NCI-H460 (cell line): ENCODE measurements at places on chromosomes 2 and 18. TPM values are rescaled to one million over a fixed set of nuclear protein-coding genes. Genes with fewer than 3 reads are reported as not detected.

DNA sequence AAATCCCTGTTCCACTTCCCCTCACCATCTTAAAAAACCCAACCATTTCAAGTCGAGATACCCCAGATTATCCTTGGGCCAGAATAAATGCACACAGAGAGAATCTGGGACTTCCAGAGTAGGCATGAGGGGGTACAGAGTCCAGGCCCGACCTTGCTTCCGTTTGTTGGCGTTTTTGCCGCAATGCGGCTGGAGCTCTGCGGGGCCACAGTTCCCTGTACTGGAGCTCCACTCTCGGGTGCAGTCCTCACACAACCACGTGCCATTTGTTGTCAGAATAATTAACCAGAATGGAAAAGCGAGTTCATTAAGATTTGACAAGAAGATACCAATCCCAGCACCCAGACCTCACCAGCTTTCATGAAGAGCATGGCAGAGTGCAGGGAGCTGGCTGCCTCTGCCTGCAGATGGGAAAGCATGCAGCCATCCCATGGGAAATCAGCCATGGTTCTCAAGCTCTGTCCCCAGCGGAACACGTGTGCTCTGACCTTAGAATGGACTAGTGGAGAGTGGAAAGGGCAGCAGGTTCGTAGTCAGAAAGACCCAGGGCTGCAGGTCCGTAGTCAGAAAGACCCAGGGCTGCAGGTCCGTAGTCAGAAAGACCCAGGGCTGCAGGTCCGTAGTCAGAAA is 472.8 kb downstream of the EIPR1 start:
- no peak for DNase-seq

DNA sequence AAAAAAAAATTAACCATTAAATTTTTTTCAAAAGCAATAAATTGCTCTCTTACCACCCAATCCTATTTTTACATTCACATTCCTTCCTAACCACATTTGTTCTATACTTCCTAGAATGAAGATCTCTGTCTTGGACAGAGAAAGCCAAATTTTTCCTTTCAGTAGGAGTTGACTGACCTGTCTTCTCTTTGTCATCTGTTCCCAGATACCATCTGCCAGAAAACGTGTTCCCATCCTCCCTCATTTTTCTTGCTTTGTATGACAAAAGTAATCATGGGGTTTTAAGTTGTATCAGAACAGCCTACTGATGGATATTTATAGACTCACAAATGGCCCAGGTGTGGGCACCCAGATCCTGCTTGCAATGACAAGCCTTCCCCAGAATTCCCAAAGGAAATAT is 182.1 kb downstream of the CYP26B1 start:
- DNase-seq: no peak

GRCh38 chr2:128613351-128613750 is 294.7 kb upstream of the HS6ST1 start:
- no peak for DNase-seq

DNA sequence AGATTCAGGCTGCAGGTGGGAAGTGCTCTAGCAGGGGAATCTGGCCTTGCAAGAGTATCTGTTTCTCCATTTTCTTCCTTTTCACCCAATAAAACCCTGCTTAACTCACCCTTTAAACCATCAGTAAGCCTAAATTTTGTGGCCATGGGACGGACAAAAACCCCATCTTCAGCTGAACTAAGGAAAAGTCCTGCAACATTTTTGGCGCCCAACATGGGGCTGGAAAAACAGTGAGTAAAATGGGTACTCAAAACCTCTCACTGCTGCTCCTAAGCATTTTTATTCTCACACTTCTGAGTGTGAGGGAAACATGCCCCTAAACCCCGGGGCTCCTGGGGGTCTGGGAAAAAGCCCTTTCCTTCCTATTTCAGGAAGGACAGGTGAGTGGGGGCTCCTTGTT is 414.3 kb downstream of the ZNF804A start:
- no peak for DNase-seq

DNA sequence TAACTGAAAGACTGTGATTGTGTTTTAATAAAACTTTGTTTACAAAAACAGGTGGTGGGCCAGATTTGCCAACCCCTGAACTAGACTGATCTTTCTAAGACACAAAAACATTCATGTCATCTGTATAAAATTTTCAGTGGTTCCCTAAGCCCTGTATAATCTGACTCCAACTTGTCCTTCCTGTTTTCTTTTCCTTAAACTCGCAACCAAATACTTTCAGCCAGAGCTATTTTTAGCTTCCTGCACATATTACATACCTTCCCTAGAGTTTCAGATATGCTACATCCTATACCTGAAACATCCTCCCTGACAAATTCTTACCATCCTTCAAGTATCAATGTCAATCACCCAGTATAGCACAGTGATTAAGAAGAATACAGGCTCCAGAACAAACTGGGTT is 4.8 kb downstream of the GCFC2 start:
- DNase-seq: no peak

DNA sequence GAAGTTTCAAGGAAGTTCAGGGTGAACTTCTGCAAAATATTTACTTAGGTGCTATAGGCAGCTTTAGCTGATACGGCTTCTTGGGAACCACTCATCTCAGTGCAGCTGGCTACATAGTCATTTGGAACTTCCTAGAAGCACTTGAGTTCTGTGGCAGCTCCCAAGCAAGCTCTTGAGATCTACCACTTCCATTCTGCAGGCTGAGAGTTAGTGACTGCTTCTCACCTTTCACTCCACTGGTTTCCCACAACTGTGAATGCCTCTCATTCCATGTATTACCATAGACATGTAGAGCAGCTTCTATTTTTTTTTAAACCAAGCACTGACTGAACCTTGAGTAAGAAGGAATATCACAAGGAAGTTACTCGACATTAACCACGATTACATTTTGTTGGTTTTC is 994.1 kb upstream of the ACVR2A start:
- no peak for DNase-seq

DNA sequence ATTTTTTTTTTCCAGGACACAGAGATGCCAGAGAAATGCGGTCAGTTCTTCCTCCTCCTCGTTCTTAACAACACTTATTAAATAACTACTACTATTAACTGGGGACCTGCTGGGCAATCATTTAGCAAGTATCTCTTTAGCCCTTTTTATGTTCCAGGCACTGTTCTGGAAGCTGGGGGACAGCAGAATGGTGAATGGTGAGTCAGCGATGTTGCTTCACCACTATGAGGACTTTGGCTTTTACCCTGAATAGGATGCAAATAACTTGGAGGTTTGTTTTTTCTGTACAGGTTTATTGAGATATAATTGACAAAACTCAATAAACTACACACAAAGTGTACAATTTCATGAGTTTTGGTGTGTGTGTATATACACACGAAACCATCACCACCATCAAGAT is 179.9 kb upstream of the MSH6 start:
- DNase-seq: no peak

DNA sequence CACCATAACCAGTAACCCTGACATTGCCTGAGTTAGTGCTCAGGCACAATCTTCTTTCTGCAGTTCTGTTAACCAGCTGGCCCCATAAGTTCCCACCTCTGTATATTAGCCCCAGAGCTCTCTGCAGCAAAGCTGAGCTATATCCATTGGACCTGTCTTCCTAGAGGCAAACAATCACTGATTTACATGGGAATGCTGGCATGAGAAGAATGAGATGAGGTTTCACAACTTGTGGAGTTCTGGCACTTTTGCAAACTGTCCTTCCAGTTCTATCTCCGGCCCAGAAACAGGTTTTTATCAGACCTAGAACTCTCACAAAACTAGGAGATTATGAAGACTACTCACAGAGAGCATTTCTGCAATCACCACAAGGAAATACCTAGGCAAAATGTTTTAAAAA is 7.9 kb upstream of the CCBE1 start:
- DNase-seq: no peak

DNA sequence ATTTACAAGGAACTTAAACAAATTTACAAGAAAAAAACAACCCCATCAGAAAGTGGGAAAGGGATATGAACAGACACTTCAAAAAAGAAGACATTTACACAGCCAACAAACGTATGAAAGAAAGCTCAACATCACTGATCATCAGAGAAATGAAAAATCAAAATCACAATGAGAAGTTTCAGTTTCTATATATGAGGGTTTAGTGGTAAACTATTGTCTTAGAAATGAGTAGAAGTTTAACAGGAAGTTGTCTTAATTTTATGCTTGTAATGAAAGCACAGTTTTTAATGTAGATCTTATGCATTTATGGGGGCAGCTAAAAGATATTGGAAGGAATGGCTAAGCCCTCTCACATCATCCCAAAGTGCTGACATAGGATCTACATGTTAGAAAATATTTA is 325.4 kb downstream of the ERBB4 start:
- no peak for DNase-seq

DNA sequence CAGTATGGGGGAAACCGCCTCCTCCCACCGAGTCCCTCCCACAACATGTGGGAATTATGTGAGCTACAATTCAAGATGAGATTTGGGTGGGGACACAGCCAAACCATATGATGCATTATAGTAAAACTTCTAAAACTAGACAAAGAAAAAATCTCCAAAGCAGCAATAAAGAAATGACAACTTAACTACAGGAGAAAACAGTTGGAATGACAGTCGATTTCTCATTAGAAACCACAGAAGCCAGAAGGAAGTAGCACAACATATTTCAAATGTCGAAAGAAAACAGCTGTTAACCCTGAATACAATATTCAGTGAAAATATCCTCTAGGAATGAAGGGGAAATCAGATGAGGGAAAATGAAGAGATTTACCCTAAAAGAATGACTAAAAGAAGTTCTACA is 53.5 kb upstream of the TCF4 start:
- DNase-seq: no peak

DNA sequence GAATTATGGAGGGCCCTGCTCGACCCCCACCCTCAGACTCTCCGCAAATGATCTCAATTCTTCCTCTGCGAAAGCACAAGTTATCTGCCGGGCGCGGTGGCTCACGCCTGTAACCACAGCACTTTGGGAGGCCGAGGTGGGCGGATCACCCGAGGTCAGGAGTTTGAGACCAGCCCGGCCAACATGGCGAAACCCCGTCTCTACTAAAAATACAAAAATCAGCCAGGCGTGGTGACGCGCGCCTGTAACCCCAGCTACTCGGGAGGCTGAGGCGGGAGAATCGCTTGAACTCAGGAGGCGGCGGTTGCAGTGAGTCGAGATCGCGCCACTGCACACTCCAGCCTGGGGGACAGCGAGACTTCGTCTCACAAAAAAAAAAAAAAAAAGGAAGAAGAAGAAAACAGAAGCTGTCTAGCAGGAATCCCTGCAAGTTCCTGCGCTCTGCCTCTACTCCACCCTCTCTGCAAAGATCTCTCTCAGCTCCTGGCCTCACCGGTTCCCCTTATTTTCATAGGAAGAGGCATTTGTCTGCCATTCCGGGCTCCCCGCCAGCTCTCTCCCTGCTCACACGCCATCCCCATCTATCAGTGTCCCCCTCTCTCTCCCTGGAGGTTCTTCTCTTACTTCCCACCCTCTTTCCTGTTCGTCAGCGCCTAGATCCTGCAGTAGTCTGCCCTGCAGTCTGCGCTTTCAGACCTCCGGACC is 13.5 kb upstream of the COLEC12 start:
- no peak for DNase-seq

GRCh38 chr2:94923196-94923595 is 52.0 kb downstream of the TEKT4 start:
- no peak for DNase-seq

- no peak for DNase-seq
Observed at GRCh38 chr2:6676776-6677175, 188.9 kb downstream of the CMPK2 start.

- no peak for DNase-seq
Observed at GRCh38 chr2:239944694-239945551, 80.2 kb downstream of the NDUFA10 start.

- no peak for DNase-seq
Observed at GRCh38 chr18:57803103-57803969, at the start of gene ATP8B1. Gene ATP8B1, minus strand, starts transcription at chr18:57803315. Its CDS starts 71,508 bp downstream, at chr18:57731807.

GRCh38 chr2:119491776-119492525 is 32.3 kb downstream of the SCTR start:
- DNase-seq: peak; percentile 28

DNA sequence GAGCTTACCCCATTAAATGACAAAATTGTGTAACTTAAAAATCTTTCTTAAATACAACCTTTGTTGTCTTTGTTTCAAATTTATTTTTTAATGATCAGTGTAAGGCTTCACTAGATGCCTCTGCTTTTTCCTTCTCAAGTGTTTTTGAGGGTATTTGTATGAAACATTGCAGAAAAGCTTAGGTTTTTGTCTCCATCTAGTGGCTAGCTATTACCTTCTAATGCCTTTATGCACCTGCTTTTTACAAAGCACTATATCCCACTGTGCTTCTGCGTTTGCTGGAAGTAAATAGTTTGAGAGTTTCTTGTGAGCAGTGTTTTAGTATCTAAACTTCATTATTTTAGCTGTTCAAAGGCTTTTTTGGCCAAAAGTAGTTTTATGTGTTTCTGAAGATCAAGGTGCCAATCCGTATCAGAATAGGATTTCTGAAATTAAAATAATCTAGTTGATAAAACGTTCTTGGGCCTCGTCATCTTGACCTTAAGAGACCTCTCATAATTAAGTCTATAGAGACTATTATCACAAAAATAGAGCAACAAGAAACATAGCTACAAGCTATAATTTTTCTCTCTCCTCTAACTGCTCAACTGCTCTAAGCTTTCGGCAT is 47.0 kb downstream of the IWS1 start:
- DNase-seq: peak; percentile 58

DNA sequence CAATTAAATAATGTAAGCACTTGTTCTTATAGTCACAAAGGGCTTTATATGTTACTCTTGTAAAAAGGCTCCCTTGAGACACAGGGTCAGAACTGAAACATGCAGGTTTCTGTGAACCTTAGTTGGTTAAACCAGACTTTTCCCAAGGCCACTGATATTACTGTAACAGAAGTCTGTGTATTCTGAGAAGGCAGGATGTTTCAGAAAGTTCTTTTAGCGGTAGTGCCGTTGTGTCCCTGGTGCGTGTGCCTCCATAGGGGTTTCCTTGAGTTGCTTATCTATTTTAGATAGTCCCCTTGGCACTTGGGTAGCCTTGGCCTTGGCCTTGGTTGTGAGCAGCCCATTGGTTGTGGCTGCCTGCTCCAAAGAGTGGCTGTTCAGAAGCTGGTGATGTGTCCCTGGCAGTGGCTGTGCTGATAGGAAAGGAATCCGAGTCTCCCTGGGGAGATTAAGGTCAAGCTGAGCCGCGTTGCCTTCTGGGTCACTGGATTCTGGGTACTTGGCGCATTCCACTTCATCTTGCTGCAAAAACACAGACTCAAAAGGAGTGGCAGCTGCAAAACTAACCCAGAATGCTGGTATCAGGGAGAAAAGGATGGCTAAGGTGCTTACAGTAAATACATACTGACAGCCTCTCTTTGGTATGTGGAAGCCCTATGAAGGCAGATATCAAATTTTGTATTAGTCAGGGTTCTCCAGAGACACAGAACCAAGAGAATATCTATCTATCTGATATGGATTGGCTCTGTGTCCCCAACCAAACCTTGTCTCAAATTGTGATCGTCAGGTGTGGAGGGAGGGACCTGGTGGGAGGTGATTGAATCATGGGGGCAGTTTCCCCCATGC is 69.7 kb downstream of the FHOD3 start:
- DNase-seq: no peak

The ARHGAP25 gene
- total RNA-seq: 2.1 and 3.1 TPM in 2 replicates

The UBE2F gene
- 67.1 and 70.4 TPM in 2 replicates for total RNA-seq

The MC4R gene
- total RNA-seq: not detected in 2 replicates

The HNRNPLL gene
- total RNA-seq: 40.2 and 41.3 TPM in 2 replicates

The SPP2 gene
- not detected in 2 replicates for total RNA-seq

The MYO7B gene
- total RNA-seq: not detected in 2 replicates
